ENCODE measurements at places on chromosomes 6 and 20.

- no peak for DNase-seq
Observed at GRCh38 chr20:48682529-48683363, 145.1 kb downstream of the PREX1 start.

DNA sequence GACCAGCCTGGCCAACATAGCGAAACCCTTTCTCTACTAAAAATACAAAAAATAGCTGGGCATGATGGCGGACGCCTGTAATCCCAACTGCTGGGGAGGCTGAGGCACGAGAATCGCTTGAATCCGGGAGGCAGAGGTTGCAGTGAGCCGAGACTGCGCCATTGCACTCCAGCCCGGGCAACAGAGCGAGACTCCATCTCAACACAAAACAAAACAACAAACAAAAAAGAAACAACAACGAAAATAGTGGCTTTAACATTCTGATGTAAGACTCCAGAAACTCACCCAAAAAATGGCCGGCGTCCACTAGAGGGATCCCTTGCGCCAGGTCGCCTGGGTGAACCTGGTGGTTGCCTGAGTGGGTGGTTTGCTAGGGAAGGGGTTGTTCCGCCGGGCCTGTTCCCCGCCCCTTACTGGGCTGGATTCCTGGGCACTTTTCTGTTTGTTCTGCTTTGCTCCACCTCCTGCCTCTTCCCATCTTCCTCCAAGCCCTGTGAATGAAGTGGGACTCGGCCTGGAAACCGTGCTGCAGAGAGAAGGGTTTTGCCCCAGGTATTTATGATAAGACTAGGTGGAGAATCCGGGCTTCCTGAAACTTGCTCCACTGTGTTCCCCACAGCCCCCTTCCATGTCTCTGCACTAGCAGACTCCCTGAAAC is 1.5 kb downstream of the PABPC1L start:
- peak; percentile 69 for DNase-seq

DNA sequence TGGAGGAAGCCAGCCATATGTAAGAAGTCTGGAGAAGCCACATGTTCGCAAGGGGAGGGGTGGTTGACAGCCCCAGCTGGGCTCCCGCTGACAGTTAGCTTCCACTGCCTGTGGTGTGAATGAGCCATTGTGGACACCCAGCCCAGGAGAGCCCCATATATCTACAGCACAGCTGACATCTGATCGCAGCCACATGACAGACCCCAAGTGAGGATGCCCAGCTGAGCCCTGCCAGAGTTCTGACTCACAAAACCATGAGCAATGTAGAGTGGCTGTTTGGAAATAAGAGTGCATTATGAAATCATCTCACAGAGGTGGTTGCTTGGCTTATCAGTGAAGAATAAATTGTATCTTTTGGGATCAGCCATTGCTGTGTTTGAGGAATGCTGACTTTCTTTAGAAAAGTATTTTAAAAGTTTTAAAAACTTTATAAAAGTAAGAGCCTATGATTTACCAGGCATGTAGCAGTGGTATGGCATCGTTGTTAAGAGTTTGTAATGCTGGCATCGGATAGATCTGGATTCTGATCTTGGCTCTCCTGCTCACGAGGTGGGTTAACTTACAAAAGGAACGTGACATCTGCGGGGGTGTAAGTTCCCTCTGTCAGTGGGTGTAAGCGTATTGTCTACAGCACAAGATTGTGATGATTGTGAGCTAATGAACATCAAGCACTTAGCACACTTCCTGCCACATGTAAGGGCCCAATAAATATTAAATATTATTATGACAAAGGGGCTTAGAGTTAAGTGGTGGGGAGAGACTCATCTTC is 24.1 kb downstream of the CFAP61 start:
- no peak for DNase-seq

GRCh38 chr6:20575704-20576451 is 41.6 kb downstream of the CDKAL1 start:
- no peak for DNase-seq

DNA sequence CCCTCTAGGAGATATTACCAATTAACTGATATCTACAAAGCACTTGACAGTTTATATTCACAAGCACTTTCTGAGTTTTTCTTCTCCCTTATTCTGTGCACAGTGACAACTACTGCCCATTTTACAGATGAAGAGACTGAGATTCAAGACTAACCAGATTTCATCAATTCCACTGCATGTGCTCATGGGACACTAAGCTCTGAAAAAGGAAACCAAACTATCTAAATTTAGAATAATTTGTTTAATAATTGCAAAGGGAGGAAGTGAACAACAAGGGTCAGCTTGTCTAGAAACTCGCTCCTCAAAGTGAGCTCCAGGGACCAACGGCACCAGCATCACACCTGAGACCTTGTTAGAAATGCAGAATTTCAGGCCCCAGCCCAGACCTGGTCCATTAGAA is 50.8 kb upstream of the MYLIP start:
- no peak for DNase-seq

DNA sequence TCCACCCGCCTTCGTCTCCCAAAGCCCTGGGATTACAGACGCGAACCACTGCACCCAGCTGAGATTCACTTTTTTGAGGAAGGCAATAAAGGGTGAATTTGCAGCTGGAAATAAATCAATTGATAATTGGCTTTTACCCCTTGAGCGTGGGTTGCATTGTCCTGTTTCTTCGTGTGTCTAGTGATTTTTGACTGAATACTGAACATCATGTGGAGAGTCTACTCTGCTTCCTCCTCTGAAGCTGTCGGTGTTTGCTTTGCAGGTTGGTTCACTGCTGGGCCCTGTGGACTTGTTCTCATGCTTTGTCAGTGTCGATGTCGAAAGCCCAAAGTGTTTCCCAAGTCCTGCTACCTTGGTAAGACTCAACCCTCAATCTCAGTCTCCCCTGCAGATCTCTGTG is 5.8 kb upstream of the EEF1A2 start:
- DNase-seq: no peak

GRCh38 chr6:89222712-89223039 is 5.5 kb upstream of the GABRR1 start:
- DNase-seq: no peak

DNA sequence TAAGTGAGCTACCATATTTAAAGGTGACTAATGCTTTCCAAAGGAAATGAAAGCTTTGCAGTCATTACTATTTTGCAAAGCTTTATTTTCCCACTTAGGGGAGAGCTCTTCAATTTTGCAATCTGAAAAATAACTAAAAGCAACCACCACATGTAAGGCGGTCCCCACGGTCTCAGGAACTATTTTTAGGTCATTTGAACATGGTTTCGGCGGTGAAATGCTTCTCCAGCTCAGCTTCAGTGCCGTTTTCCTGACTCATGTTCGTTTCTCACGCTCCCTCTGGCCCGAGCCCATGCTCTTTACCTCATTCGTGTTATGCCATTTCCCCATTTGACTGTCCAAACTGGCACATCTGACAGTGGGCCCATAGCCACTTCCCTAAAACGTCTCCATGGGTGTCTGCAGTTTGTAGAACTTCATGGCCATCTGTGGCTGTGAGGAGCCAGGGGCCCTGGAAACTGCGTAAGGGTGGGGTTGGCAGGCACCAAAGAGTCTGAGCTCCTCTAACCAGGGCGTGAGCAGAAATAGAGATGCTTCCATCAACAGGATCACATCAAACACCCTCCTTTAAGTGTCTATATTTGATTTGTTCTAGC is 46.5 kb downstream of the ADTRP start:
- DNase-seq: no peak

GRCh38 chr20:1364106-1364505 is 28.7 kb downstream of the FKBP1A start:
- DNase-seq: no peak

DNA sequence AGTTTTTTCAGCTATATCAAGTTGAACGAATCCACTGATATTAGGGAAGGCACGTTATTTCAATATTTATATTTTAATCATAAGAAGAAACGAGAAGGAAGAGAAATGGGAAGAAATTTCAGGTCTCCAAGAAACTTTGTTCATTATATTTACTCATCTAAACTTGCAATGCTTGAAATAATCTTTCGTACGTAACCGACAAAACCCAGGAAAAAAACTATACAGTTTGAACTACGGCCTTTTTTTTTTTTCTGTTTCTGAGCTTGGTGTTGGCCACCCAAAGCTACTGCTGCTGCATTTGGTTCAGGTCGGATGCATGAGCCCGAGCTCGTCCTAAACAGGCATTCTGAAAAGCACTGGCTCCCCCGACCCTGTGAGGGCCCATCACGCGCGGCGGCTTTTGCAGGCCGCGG is 548 bp downstream of the PERP start:
- no peak for DNase-seq

DNA sequence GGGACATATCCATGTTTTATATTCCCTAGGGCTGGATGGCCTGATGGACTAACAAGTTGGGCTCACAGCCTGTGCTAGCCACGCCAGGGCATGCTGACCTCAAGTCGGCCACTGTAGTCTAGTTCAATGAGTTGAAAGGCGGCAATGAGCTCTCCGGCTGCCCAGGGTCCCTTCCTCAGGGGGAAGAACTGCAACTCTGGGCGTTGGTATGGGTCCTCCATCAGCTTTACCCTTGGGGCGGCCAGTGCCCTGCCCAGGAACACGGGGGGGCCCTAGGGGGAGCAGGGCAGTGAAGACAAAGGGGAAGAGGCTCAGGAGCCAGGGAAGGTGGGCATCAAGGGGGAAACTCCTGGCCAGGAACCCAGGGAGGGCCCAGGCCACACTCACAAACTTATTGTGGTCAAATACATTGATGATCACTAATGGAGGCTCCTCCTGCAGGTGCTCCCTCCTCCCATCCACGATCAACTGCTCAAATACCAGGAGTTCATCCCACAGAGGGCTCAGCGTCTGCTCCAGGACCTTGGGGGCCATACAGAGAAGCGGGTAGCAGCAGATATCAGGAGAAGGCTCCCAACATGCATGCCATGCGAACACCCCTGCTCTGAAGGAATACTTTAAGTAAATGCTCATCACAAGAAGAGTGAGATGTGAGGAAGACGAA is 32.8 kb upstream of the SPAG4 start:
- DNase-seq: no peak

GRCh38 chr20:34171640-34172039 is 59.6 kb upstream of the EIF2S2 start:
- no peak for DNase-seq

DNA sequence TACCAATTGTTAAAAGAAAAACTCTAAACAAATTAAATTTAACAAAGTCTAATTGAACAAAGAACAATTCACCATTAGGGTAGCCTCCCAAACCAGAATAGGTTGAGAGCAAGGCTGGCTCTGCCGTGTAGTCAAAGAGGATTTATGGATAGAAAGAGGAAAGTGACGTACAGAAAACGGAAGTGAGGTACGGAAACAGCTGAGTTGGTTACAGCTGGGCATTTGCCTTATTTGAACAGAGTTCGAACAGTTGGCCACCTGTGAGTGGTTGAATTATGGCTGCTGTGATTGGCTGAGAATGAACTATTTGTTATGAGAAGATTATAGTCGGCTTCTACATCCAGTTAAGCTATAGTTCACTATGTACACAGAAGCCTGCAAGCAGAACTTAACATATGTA is 18.5 kb upstream of the ISM1 start:
- DNase-seq: no peak

- DNase-seq: no peak
Observed at GRCh38 chr20:47160240-47160639, 196.3 kb downstream of the ZMYND8 start.

GRCh38 chr6:157710604-157711003 is 112.4 kb upstream of the SNX9 start:
- no peak for DNase-seq

DNA sequence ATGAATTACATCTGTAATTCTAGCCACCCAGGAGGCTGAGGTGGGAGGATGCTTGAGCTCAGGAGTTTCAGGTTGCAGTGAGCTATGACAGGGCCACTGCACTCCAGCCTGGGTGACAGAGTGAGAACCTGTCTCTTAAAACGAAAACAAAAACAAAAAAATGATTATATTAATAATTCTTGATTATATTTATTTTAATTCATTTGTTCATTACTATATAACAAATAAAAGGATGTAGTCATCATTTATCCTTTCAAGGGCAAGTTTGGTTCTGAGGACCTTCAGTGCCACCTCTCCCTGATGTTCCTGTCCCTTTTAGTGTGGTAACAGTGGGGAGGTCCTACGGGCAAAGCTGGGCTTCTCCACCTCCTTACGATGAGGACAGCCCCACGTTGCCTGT is 167.1 kb upstream of the SCGN start:
- DNase-seq: no peak

- no peak for DNase-seq
Observed at GRCh38 chr6:166757232-166758135, 130.4 kb upstream of the RPS6KA2 start.

DNA sequence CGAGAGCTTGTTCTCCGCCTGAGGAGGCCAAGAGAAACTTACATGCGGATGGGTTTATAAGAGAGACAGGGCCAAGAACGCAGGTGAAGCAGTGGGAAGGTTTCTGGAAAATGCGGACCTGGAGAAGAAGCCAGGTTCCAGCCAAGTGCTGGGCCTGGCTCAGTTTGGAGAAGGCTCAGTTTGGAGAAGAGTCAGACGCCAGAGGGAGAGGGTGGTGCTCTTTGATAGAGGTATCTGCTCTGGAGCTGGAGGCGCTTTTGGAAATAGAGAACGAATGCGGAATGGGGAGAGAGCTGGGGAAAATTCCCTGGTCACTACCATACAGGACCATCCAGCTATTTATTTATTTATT is 753 bp downstream of the RSPH9 start:
- no peak for DNase-seq

DNA sequence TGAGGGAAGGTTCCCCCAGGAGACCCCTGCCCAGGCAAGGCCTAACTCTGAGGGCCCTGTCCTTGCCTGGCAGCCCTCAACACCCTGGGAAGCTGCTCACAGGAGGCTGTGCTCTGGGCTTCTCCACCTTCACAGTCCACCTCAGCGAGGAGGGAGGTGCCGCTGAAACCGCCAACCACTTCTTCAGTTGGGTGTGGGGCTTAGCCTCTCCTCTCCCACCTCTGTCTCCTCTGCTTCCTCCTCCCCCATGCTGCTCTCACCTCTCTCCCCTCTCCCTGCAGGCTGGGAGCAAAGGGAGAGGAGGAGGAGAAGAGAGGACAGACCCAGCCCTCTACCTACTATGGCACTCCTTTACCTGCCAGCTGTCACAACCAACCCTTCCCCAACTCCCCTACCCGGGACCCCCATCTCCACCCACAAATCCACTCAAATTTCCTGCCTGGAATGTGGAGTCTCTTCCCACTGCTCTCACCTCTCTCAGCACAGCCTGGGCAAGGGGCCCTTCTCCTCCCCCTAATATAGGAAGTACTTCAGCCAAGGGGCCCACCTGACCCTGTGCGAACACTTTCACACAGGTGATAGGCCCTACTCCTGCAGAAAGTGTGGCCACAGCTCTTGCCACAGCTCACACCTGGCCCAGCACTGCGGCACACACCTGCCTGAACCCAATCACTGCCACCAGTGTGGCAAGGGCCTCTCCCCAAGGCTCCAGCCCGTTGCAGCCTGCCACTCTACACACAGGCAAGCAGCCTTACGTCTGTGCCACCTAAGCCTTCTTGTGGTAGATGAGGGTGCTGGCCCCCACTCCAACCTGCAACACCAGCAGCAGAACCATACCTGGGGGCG is 7.2 kb downstream of the RING1 start:
- DNase-seq: no peak

GRCh38 chr6:87687296-87687695 is 14.7 kb downstream of the AKIRIN2 start:
- no peak for DNase-seq

DNA sequence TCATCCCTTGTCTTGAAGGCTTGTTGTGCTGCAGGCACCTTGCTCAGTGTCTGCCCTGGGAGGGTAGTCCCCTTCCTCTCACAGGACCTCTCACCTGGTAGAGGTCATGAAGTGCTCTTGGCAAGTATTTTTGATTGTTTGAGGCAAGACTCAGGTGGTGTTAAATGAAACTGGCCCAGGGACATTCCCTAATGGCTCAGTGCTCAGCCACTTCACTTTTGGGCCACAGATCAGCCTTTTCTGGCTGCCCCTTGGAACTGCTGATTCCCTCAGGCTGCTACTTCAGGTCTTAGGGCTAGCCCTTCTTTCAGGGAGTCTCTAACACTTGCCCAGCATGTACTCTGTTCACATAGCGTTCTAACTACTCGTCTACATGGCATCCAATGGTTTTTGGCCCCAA is 111.3 kb downstream of the RNF144B start:
- no peak for DNase-seq

Data from HCT116 (cell line).